ENCODE measurements at places on chromosomes 12 and 14.
A peak's percentile ranks its signal among the peaks of the same experiment; 100 is the strongest.

DNA sequence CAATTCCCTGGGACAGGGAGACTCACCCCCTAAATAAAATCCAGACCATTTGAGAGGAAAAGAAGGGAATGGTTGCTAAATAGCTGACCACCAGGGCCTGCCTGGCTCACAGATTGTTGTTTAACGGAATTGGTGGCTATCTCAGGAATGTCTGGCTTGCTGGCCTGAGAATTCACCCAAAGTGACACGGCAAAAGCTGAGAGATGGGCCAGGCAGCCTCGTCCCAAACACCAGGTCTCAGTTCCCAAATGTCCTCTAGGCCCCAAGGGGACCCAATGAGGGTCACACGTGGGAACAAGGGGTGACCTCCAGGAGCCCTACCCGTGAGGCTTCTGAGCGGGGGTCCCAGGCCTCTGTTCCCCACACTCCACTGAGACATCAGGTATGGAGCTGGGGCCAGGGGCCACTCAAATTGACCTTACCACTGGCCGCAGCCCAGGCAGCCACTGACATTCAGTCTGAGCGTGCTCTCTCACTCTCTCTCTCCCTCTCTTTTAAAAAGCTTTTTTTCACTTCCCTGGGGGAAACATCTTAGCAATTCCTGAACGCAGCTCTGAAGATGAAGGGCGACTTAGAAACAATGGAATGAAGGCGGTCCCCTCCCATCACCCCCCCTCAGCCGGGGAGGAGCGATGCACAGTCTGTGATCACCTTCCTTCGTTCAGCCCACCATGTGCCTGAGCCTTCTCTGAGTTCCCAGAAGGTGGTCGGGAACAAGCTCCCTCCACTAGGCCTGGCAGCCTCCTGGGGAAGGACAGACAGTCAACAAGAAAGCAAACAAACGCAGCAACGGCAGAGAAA lies 131.2 kb downstream of the SCARB1 start:
- H3K36me3 ChIP-seq = no peaks in the 10 kb centered on the region
- peak overlapping the region; percentile 93 for H3K27ac ChIP-seq
- no peaks in the 10 kb centered on the region for H3K27me3 ChIP-seq
- no peak for DNase-seq
- H3K4me1 ChIP-seq = peaks cover 68% of the 10 kb centered on the region

GRCh38 chr12:2857021-2857431 lies at the start of gene TEX52:
Gene TEX52 (minus strand): TSS chr12:2857039. CDS start chr12:2857026, 13 bp downstream.
- H3K36me3 ChIP-seq = no peaks in the 10 kb centered on the region
- H3K27me3 ChIP-seq = no peaks in the 10 kb centered on the region
- H3K4me1 ChIP-seq = no peaks in the 10 kb centered on the region
- no peak within 1 kb of the TSS for H3K4me3 ChIP-seq
- DNase-seq = no peak

DNA sequence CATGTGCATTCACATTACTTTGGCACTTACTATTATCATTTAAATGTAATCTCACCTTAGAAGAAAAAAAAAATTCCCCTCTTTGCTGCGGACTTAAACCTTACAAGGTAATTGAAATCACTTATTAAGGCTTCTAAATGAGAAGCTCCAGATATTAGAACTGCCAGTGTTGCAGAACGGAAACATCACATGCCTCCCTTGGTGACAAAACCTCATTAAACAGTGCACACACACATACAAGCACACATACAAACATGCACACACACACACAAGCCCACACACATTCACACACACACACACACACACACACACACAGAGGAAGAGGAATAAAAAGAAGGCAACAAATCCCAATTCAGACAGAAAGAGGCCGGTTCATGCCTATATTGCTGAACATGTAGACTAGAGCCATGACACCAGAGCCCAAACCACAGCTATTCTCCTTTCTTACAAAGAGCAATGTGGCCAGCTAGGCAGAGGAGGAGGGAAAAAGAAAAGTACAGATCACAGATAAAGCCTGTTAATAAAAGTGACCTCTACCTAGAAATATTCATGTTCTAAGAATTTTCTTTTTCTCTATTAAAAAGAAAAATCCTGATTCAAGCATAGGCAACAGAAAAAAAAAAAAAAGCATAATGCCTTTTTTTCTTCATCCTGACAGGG lies 405.2 kb upstream of the FLRT2 start:
- no peaks in the 10 kb centered on the region for H3K27me3 ChIP-seq
- H3K4me1 ChIP-seq = no peaks in the 10 kb centered on the region

GRCh38 chr14:95984206-95984605 lies 55.0 kb upstream of the C14orf132 start:
- no peaks in the 10 kb centered on the region for H3K4me1 ChIP-seq
- no peak overlapping the region for H3K27ac ChIP-seq
- no peaks in the 10 kb centered on the region for H3K36me3 ChIP-seq
- DNase-seq = no peak
- H3K4me3 ChIP-seq = no peak overlapping the region

GRCh38 chr12:121804417-121805111 lies 755 bp downstream of the SETD1B start:
- H3K4me1 ChIP-seq = peaks cover 14% of the 10 kb centered on the region
- H3K27me3 ChIP-seq = no peaks in the 10 kb centered on the region
- peak overlapping the region; percentile 83 for H3K27ac ChIP-seq
- H3K4me3 ChIP-seq = peak overlapping the region; percentile 55
- DNase-seq = no peak

- peaks cover 38% of the 10 kb centered on the region for H3K27me3 ChIP-seq
- no peak overlapping the region for H3K27ac ChIP-seq
- peak overlapping the region; percentile 37 for H3K4me3 ChIP-seq
- H3K4me1 ChIP-seq = no peaks in the 10 kb centered on the region
Observed at GRCh38 chr14:64880221-64881121, 764 bp upstream of the SPTB start.

DNA sequence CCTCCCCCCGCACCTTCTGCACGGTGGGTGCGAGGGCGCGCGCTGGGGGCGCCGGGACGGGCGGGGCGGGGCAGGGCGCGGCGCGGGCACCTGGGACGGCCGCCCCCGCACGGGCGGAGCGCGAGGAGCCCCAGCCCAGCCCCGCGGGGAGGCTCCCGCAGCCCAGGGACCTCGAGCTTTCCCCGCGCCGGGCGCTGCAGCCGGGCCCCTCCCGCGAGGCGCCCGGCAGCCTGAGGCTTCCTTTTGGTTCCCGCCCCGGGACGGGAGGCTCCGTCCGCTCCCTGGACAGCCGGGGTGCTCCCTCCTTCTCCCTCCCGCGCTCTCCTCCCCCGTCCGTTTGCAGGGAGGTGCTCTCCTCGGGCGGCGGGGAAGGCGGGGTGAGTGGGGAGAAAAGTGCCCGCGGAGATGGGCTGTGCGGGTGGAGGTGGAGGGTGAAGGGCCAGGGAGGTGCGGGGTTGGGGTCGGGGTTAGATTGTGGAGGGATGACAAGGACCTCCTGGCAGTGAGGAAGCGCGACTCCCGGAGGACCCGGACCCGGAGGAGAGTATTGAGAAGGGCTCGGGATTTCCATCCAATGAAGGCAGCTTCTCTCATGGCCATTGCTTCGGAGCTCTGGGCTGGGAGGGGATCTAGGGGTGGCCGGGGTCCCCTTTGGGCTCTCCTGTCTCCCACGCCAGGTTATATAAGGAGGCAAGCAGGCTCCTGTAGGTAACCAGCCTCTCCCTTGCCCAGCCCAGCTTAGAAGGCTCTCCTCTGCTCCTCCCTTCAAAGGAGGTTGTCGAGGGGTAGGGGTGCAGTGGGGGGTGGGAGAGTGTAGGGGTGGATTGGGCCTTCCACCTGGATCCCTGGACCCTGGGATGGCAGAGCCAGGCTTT lies 645 bp downstream of the JDP2 start:
- no peaks in the 10 kb centered on the region for H3K36me3 ChIP-seq
- no peak for DNase-seq
- peaks cover 21% of the 10 kb centered on the region for H3K4me1 ChIP-seq
- H3K4me3 ChIP-seq = peak overlapping the region; percentile 57
- H3K27me3 ChIP-seq = no peaks in the 10 kb centered on the region

GRCh38 chr14:90440021-90440451 lies 43.2 kb downstream of the CALM1 start:
- H3K27me3 ChIP-seq = no peaks in the 10 kb centered on the region
- no peak overlapping the region for H3K27ac ChIP-seq
- no peak overlapping the region for H3K4me3 ChIP-seq
- no peaks in the 10 kb centered on the region for H3K36me3 ChIP-seq

DNA sequence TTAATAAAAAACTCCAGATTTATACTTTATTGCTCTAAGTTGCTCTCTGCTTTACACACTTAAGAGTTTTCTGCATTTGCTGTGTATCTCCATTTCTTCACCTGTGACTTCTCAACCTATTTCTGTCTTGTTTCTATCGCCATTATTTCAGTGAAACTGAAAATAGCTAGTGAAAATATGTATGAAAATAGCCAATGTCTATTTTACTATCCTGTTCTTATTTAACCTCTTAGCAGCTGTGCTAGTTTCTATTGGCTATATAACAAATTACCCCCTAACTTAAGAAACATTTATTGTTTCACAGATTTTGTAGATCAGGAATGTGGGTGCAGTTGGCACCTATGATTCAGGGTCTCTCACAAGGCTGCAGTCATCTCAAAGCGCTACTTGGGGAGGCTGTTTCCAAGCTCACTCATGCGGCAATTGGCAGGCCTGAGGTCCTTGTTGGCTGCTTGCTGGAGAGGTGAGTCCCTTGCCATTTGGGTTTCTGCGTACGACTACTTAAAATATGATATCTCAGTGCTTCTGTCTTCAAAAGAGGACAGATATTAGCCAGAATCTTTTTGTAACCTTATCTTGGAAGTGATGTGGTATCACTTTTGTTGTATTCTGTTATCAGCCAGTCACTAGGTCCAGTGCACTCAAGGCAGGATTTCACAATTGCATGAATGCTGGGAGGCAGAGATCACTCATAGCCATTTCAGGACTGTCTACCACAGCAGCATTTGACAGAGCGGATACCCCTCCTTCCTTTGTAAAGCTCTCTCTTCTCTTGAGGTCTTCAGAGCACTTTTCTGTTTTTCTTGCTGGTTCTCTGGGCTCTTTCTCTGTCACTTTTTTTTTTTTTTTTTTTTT lies 7.2 kb downstream of the ERC1 start:
- no peaks in the 10 kb centered on the region for H3K4me1 ChIP-seq
- no peak overlapping the region for H3K27ac ChIP-seq
- H3K4me3 ChIP-seq = no peak overlapping the region

DNA sequence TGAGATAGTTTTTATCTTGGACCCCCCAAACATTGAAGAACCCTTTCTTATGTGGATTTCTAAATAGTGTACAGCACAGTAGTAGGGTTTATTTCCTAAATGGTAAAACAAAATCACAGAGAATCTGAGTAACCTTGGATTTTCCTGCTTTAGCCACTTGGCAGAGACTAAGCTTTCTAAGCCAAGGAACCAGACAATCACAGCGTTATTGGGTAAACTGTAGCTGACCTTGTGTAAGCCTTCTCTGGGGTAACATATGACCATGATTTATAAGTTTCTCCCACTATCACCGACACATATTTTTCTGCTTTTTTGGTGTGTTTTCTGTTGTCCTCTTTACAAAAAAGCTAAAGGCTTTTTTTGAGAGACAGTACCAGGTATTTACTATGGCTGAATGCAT lies 136.3 kb upstream of the PZP start:
- no peak for DNase-seq
- no peak overlapping the region for H3K27ac ChIP-seq
- H3K4me1 ChIP-seq = no peaks in the 10 kb centered on the region
- H3K4me3 ChIP-seq = no peak overlapping the region
- H3K27me3 ChIP-seq = no peaks in the 10 kb centered on the region

- H3K27ac ChIP-seq = no peak overlapping the region
- H3K4me3 ChIP-seq = no peak overlapping the region
- H3K36me3 ChIP-seq = no peaks in the 10 kb centered on the region
- H3K4me1 ChIP-seq = peaks cover 5% of the 10 kb centered on the region
- peak; percentile 68 for DNase-seq
Observed at GRCh38 chr14:92503756-92504491, 9.7 kb upstream of the RIN3 start.

GRCh38 chr12:124623344-124624035 lies 56.1 kb upstream of the NCOR2 start:
- no peak for DNase-seq
- H3K27ac ChIP-seq = no peak overlapping the region
- no peaks in the 10 kb centered on the region for H3K27me3 ChIP-seq
- no peaks in the 10 kb centered on the region for H3K36me3 ChIP-seq

DNA sequence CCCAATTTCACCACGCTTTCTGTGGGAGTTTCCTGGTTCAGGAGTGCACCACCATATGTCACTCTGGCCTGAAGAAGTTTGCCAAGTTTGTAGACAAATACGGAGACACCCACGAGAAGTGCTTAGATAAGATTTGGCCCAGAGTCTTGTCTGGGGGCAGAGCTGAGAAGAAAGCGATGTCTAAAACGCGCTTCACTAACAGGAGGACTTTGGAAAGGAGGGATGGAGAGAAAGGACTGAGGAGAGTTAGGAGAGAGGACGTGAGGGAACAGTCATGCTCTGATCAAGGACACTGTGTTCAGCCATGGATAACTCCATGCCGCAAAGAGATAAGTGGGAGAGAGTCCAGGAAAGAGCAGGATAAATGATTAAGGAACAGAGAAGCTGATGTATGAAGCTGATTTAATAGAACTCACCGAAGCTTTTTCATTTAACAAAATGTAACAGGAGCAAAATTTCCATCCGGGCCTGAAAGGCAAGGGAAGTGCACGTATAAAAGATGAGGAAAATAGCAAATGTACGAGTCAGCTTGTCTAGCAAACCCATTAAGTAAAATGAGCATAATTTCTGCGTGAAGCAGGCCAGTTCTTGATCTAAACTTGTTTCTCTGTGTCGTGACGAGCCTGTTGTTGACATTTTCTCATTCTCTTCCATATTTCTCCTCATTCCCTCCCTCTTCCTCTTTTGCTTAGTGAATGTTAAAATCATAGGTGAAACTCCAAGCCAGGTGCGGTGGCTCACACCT lies 23.4 kb upstream of the MAP3K9 start:
- H3K4me3 ChIP-seq = no peak overlapping the region
- DNase-seq = no peak
- no peaks in the 10 kb centered on the region for H3K36me3 ChIP-seq
- no peaks in the 10 kb centered on the region for H3K27me3 ChIP-seq
- no peak overlapping the region for H3K27ac ChIP-seq
- no peaks in the 10 kb centered on the region for H3K4me1 ChIP-seq

DNA sequence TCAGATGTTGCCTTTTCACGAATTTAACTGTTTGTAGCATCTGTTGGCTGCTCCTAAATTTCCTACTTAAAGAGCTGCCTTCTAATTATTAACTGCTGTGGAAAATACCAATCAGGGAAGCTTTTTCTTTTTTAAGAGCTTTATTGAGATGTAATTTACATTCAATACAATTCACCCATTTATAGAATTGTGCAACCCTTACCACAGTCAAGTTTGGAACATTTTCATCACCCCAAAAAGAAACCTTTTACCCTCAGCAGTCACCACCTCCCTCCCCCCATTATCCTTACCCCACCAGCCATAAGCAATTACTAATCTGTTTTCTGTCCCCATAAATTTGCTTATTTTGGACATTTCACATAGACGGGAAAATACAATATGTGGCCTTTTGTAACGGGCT lies 1.4 kb downstream of the PCNX4 start:
- H3K4me3 ChIP-seq = peak overlapping the region; percentile 68
- no peaks in the 10 kb centered on the region for H3K27me3 ChIP-seq
- H3K4me1 ChIP-seq = peaks cover 18% of the 10 kb centered on the region
- H3K27ac ChIP-seq = peak overlapping the region; percentile 90
- no peaks in the 10 kb centered on the region for H3K36me3 ChIP-seq

DNA sequence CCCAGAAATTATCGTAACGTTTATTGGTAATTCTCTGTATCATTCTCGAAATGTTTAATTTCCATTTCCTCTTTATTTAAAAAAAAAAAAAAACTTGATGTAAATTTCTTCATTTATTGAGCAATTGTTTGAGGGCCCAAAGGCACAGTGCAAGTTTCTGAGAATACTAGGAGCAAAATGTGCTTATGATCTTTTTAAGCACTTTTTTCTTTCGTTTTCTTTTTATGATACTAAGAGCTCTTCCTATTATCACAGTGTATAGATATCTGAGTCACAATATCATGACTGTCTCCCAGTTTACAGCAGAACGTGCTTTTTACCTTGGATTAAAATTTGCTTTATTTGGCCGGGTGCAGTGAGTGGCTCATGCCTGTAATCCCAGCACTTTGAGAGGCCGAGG lies 5.6 kb downstream of the ATP2A2 start:
- no peaks in the 10 kb centered on the region for H3K27me3 ChIP-seq
- no peak overlapping the region for H3K4me3 ChIP-seq

Data from Panc1 (cell line).